CD4-positive, alpha-beta T cell treated with Interleukin-6 for 4 hours (primary cell): ENCODE measurements at places on chromosomes 2 and 18.

- no peak for DNase-seq
Observed at GRCh38 chr18:34933909-34934661, 107.1 kb upstream of the MAPRE2 start.

DNA sequence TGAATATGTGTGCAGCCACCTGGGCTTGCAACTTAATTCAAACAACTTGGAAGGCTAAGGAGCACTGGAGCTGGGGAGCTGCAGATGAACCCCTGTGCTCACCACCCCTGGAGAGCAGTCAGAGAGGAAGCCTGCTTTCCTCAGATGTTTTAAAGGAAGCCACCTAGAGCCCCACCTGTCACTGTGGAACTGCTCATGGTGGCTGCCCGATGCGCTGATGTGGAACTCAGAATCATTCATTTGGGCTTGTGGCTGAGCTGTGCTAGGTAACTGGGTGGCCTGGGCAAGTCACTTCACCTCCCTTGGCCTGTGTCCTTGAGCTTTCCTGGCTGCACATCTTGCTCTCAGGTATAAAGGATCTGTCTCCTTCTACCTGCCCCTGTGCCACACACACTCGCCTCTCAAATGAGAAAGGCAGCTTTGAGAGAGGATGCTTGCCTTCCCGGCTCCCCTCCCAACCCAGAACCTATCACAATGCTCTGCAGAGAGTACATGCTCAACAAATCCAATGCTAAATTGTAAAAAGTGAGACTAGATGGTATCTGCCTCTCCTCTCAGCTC is 41.3 kb downstream of the BCL11A start:
- DNase-seq, result no peak

- no peak for DNase-seq
Observed at GRCh38 chr2:173419506-173419905, 64.8 kb downstream of the CDCA7 start.

DNA sequence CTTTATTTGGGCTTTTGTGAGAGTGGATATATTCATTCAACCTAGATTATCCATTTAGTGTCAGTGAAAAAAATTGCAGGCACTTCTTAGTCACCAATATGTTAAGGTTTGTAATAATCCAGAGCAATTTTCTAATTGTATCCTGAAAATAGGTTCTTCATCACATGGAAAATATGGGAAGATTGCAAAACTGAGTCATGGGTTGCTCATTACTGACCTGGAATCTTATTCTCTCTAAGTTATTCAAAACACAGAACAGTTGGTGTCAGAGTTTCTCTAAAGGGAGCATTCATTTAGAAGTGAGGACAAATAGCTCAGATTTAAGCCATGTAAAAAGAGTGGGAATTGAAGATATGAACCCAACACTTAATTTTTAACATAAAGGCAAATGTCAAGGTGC is 181.3 kb downstream of the IKZF2 start:
- DNase-seq, result no peak

DNA sequence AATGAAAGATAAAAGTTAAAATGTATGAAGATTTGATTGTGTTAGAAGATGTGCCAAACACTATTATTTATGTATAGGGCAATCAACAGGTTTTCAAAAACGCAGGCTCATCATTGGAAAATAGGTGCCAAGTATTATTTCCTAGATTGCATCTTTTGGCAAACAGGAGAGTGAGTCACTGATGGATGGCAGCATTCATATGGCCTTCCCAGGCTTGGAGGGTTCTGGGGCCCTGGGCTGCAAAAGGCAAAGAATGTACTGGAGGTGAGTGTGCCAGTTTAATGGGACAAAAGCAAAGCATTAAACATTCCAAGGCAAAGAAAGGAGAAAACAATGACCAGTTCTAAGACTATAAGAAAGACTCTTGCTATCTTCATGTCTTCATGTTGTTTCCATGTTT is 379.4 kb downstream of the RIT2 start:
- DNase-seq, result no peak

GRCh38 chr2:149184991-149185390 is 145.4 kb upstream of the LYPD6 start:
- DNase-seq, result no peak

- no peak for DNase-seq
Observed at GRCh38 chr2:50957896-50958295, 74.0 kb downstream of the NRXN1 start.

DNA sequence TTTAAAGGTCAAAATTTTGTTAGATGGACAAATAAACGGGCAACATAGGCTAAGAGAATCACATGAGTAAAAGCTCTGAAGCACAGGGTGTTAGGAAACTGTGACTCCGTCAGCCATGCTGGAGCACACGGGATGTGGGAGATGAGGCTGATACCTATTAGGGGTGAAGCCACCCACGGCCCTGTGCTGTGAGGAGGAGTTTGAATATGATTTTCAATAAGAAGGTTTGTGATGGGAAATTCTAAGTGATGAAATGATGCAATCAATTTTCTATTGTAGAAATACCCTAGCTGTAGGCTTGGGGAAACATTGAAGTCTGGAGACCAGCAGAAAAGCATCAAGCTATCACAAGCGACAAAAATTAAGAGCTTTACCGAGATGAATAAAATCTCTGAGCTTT is 431.3 kb downstream of the CMPK2 start:
- no peak for DNase-seq

DNA sequence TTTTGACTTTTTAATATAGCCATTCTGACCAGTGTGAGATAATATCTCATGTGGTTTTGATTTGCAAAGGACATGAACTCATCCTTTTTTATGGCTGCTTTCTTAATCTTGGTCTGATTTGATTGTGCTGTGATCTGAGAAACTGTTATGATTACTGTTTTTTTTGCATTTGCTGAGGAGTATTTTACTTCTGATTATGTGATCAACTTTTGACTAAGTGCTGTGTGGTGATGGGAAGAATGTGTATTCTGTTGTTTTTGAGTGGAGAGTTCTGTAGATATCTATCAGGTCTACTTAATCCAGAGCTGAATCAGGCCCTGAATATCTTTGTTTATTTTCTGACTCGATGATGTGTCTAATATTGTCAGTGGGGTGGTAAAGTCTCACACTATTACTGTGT is 16.8 kb downstream of the SP140L start:
- no peak for DNase-seq

GRCh38 chr2:224369028-224369632 is 32.8 kb downstream of the FAM124B start:
- DNase-seq, result peak; percentile 12

DNA sequence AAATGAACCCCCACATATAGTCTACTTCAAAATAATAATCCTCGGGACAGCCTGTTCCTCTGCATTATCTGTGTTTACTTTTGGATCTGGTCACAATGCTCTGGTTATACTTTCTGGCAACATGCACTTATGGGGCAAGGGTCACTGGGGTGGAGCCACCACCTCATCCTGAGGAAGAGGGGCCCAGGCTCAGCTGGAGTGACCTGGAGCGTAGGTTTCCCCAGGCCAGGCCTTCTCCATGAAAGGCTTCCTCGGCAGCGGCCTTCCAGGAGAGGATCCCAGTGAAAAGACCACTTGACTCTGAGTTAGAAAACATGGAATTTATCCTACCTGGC is 237.4 kb downstream of the SETBP1 start:
- DNase-seq, result no peak

GRCh38 chr2:45588158-45588829 is 22.8 kb downstream of the SRBD1 start:
- DNase-seq, result no peak

DNA sequence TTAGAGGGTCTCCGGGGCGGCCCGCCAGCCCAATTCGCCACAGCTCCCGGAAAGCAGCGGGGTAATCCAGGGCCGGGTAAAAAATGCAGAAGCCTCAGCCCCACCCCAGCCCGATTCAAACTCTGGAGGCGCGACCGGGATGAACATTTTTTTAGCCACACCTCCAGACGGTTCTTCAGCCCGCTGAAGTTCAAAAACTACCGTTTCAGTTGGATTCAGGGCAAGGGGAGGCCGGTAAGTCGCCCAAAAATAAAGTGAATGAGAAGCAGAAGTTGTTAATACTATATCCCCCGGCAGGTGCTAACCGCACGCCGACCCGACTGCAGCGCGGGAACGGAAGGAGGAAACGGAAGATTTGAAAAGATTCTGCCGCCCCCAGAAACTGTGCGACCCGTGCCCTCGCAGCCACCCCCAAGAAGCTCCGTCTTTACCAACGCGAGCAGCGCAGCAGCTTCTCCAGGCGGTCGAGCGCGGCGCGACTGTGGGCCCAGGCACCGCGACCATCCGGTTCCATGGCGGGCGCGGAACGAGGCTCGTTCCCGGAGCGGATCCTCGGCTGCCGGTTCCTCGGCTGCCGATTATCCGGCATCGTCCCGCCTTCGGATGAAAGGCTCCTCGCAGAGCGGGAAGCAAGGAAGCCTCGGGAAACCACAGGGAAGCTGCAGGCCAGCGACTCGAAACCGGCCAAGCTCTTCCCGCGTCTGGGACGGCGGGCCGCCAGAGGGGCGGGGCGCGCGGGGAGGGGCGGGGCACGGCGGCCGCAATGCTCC is at the start of gene BARD1:
Gene BARD1 (minus strand): TSS at position 703 of the 770 bp plus-strand sequence. CDS start 114 bp downstream, at position 589.
- peak; percentile 59 for DNase-seq

GRCh38 chr2:171522788-171523087 is 464 bp downstream of the CYBRD1 start:
- DNase-seq, result no peak

DNA sequence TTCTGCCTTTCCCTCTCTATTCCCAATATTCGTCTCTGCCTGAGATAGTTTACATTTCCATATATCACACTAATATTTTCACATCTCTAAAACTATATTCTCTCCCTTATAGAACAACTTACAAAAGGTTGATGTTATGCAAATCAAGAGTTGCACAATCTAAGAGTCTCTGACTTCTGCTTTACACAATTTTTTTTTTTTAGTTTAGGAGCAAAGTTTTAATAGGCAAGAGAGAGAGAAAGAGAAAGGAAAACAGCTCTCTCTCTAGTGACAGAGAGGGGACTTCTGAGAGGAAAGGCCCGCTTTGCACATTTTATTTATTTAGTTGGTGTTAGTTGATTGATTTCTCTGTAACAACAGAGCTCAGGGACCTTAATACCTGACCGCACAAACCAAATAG is 380.2 kb downstream of the TXNL1 start:
- DNase-seq, result no peak

- DNase-seq, result no peak
Observed at GRCh38 chr18:22914633-22915032, 18.5 kb upstream of the RBBP8 start.

- DNase-seq, result no peak
Observed at GRCh38 chr2:21092308-21092869, 31.4 kb upstream of the TDRD15 start.

DNA sequence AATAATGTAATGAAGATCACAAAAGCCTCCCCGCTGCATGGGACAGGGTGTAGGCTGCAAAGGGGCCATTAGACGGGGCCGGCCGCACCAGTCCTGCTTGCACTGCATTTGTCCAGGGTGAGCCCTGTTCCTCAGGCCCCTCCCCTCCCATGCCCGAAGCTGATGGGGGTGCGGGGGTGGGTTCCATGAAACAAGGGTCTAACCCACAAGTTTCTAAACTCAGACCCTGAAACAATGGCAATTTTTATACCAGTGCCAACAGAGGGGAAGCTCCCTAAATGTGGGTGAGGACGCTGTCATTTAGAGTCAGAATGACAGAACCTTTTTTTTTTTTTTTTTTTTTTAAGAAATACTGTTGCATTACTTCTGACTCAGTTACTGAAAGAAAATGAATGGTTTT is 39.7 kb downstream of the HS6ST1 start:
- no peak for DNase-seq

DNA sequence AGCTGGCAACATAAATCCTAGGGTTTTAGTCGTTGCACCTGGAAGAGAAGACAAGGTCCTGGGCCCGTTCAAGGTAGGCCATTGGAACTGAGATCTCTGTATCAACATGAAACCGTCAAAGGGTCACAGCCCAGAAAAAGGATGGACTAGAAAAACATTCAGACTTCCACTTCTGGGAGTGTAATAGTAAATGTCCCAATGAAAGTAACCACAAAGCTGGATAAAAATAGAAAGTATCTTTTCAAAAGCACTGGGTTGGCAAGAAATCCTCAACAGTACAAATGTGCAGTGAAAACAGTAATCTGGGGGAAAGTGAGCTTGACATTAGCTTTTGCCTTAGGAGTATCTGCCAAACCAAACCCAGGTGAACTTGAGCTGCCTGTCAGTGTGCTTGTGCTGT is 12.9 kb downstream of the CGREF1 start:
- no peak for DNase-seq

DNA sequence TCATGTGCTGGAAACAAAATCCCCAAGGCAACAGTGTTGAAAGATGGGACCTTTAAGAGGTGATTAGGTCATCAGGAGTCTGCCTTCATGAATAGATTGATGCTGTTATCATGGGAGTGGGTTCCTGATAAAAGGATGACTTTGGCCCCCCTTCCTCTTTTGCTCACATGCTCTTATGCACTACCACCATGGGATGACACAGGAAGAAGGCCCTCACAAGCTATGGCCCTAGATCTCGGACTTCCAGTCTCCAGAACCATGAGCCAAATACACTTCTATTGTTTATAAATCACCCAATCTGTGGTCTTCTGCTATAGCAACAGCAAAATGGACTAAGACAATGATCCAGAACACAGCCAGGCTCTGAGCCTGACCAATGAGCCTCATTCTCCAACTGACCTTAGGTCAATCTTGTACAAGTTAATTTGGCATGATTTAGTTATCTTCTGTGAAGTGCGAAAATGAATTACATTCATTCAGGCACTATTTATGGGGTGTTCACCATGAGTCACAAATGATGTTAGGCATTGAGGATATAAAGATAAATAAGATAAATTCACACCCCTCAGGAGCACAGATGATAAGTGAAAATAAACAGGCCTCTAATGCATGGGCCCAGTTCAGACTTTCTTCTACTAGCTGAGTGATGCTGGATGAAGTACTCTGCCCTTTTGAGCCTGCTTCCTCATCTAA is 37.7 kb upstream of the NT5C1B start:
- no peak for DNase-seq

DNA sequence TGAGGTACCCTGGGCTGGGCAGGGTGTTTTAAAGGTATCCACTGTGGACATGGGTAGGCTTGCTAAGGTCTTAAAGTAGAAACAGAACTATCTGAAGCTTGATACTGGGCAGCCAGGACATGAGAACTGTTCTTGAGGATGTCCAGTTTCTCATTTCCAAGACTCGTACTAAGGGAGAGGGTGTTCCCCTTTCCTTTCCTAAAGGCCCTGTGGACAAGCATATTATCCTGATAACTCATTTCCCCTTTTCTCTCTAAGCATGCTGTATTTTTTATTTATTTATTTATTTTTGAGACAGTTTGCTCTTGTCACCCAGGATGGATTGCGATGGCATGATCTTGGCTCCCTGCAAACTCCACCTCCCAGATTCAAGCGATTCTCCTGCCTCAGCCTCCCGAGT is 273.6 kb downstream of the PRKCE start:
- DNase-seq, result no peak

DNA sequence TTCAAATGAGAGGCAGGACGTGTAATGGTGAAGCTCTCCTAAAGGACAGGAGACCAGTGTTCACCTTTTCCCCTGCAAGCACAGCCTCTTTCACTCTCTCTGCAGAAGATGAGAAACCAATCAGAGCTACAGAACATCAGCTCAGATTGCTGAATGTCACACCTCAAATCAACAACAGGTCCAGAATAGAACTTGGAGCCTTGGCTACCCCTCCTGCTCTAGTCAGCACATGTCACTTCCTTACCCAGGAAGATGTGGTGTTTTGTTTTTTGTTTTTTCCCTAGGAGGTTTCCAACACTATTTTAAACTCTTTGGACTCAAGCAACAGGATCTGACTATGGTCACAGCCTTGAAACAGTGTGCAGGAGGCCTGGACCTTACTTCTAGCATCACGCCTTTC is 41.3 kb upstream of the PCBP1 start:
- no peak for DNase-seq

GRCh38 chr2:238521870-238522269 is 95.1 kb downstream of the ASB1 start:
- no peak for DNase-seq
